ENCODE measurements at places on chromosomes 5 and 9.
A peak's percentile ranks its signal among the peaks of the same experiment; 100 is the strongest.

DNA sequence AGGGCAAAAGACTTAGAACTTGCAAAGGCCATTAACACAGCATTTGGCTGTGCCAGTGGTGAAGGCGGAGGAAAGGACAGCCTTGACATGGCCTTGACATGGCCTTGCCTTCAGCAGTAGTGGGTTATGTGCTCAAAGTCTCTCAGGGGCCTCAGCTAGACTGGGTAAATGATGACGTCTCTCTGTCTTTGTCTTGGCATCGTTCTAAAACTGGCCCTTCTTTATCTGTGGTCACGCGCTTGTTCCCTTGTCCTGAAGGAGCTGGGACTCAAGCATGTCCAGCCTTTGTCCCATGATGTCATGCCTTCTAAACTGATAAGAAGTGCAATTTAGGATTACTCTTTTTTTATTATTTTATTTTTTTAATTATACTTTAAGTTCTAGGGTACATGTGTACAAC is 88.7 kb upstream of the ATP10B start:
- no peak for DNase-seq

- DNase-seq, result no peak
Measured at GRCh38 chr9:1869843-1870242, 145.3 kb upstream of the SMARCA2 start.

- DNase-seq, result no peak
Measured at GRCh38 chr5:74233091-74233490, 407.4 kb downstream of the ENC1 start.

DNA sequence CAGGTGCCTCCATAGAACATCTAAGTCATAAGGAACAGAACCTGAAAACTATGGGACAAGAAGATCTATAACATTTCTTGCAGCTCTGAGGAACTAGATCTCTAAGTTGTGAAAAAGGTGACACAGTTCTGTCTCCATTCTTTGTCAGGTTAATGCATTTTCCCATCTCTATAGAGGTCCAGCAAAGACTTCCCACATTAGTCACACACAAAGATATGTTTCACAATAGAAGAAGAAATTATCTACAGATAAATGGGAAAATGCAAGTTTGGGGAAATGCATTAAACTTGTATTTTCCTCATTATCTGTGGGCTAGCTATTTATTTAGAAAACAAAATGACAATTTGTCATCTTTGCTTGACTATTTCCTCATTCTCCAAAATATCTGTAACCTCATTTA is 458.6 kb upstream of the PAPPA start:
- no peak for DNase-seq

GRCh38 chr9:98132806-98133631 is 14.0 kb upstream of the TRIM14 start:
- no peak for DNase-seq

DNA sequence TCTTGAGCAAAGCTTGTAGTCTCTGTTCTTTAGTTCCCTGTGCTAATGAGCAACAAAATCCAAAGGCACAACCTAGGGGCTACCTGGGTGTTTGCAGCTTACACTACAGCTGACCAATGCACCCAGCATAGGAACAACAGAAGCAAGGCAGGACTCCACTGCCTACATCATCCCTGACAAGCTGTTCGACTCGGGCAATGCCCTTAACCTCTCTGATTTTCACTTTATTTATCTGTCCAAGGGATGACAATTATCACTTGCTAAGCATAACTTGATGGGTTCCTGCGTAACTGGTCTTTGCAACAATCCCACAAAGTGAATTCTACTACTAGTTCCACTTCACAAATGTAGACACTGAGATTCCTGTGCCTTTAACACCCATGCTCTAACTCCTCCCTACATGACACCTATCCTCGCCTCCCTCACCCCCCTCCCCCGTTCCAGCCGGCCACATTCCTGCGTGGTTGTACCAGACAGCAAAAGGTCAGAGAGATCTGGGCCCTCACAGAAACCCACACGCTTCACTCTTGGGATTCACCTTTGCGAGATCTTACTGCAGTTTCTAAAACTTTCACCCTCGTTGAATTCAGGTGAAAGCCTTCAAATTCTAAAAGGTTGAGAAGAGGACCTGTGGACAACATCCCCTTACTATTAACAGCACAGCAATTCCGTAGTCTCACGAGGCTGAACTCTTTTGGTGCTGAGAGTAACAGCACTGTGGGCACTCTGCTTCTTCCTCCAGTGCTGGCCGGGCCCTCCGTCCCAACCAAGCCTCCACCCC is 995 bp downstream of the IPPK start:
- DNase-seq, result peak; percentile 36

DNA sequence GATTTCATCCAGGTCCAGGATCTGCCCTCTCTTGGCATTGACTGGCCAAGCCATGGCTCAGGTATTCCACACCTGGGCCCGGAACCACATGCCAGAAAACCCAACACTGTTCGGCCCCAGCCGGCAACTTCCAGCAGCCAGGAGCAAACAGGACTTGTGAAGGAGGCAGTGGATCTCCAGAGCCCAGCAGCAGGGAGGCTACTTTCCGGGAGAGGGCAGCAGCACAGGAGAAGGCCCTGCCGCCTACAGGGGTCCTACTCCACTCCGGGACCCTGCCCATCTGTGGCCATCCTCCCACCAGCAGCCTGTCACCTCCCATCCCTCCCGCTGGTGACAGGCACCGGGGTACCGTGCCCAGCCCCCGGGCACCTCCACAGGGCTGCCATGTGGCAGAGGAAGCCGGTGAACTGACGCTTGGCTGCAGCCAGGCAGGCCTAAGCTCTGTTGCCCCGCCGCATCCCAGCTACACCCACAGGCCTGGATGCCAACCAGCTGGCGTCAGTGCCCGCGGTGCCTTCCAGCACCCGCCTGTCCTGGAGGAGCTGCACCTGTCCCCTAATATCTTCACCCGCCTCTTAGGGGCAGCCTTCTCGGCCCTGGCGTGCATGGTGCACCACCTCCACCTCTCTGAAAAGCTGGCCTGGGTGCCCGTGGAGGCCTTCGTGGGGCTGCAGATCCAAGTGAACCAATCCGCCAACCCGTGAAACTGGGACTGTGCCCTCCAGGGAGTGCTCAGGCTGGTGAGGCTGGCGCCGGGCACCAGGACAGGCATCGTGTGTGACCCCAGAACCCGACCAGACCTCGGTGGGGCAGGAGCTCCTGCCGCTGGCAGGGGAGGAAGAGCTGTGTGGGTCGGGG is 18.9 kb upstream of the SLC30A5 start:
- DNase-seq, result no peak

GRCh38 chr5:3736926-3737325 is 141.3 kb downstream of the IRX1 start:
- DNase-seq, result no peak

DNA sequence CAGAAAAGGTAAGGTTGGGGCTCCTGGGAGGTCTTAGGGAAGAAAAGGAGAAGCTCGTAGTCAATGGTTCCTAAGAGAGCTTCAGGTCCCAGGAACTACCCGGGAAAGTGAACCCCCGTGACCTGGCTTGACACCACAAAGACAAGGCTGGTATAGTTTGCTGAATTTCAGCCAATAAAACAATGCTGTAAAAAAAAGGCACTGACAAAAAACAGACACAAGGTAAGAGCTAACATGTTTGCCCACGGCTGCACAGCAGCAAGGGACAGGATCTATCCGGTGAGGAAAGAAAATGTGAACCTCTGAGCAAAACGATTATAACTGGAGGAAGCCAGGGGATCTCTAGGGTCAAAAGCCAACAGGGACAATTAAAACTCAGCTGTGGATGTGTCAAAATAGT is 17.1 kb downstream of the SLIT3 start:
- DNase-seq, result no peak

- no peak for DNase-seq
Measured at GRCh38 chr9:72494051-72494450, 27.4 kb upstream of the TMC1 start.

- no peak for DNase-seq
Measured at GRCh38 chr9:68728731-68729130, 23.7 kb downstream of the PIP5K1B start.

GRCh38 chr5:122415030-122415800 is 103.2 kb downstream of the SNCAIP start:
- DNase-seq, result no peak

DNA sequence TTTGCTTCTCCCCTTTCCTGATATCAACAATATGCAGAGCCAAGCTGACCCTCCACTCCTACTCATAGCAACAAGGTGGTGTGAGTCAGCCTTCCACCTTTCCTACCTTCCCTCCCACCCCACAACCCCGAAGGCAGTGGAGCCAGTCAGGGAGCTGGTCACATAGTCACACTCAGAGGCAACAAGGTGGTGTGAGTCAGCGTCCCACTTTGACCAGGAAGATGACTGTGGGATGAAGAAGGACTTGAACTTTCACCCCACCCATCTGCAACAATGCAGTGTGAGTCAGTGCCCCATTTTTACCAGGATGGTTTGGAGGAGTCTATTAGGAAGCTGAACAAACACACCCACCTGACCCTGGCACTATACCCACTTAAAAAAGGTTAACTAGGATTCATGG is 30.1 kb upstream of the ZNF782 start:
- no peak for DNase-seq

- no peak for DNase-seq
Measured at GRCh38 chr9:33129886-33130881, 37.0 kb downstream of the B4GALT1 start.

DNA sequence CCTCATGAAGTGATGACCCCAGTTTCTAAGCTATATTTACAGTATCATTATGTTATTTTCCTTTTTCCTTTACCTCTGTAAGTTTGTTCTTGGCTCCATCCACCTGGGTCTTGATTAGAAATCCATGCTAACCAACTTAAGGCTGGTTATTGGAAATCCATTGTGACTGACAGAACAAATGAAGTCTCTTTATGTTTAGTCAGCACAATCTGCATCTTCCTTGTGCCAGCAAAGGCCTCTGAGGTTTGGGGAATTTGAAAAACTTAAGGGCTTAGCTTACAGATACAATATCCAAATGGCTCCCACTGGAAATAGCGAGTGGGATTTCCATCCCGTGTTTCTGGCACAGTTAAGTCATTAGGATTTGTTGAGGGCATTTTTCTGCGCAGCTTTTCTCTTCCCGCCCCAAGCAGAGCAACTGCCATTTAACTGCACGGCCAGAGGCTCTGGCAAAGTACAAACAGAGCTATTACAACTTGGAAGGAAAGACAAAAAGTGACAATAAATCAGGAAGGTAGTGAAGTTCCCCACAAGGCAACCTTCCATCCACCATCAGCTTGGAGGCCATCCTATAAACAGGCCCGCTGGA is 64.2 kb downstream of the DCP2 start:
- no peak for DNase-seq

DNA sequence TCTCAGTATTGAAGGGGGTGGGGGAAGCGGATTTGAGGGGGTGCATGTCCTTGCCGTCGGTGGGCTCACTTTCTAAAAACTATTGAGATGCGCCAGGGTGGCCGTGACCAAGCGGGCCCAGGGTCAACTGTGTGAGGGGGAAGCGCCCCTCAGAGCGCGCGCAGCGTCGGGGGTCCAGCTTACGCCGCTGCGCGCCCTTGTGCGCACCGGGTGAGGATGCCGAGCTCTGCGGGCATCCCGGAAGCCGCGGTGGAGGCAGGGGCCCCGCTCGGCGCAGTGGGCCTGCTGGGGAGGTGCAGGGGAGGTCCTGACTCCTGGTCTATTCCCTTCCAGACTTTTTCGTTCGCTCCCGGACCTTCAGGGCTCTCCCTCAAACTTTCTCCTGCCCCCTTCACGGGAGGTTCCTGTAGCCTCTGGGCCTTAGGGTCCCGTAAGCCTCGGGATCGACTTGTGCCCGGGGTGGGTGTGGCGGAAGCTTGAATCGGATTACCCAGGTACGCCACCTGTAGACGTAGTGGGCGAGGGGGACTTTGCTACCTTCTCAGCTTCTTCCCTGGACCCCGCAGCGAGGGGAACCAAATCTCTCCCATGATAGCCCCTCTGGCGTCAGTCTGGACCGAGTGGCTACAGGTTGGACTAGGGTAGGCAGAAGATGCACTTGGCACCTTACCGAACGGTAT is 2.5 kb upstream of the PRDM6 start:
- no peak for DNase-seq

- no peak for DNase-seq
Measured at GRCh38 chr9:14348123-14348372, 34.1 kb upstream of the NFIB start.

DNA sequence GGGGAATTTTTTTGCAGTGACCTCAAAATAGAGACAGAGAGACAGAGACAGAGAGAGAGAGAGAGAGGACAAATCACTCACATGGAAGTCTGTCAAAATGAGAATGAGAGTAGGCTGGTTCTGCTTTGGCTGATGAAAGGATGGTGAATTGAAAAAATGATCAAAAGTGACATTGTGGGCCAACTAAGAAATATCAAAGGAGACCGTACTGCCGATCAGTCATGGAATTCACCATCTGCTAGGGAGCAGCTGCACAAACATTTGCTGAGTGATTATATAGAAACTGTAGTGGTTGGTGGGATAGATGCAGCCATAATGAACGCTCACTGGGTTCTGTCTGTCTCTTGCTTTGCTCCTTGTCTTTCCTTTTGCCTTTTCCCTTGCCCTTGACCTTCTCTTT is 476.6 kb upstream of the SGCD start:
- no peak for DNase-seq

GRCh38 chr5:143235423-143235822 is 168.1 kb downstream of the NR3C1 start:
- DNase-seq, result no peak

GRCh38 chr9:114681594-114682332 is at the start of gene TEX48:
Gene TEX48, minus strand, starts transcription at chr9:114682192. Its CDS starts 10,469 bp downstream, at chr9:114671723.
- DNase-seq, result peak; percentile 48

- DNase-seq, result no peak
Measured at GRCh38 chr5:109411149-109411514, 1.4 kb upstream of the PJA2 start.

- no peak for DNase-seq
Measured at GRCh38 chr9:114209151-114209550, 53.8 kb downstream of the COL27A1 start.

DNA sequence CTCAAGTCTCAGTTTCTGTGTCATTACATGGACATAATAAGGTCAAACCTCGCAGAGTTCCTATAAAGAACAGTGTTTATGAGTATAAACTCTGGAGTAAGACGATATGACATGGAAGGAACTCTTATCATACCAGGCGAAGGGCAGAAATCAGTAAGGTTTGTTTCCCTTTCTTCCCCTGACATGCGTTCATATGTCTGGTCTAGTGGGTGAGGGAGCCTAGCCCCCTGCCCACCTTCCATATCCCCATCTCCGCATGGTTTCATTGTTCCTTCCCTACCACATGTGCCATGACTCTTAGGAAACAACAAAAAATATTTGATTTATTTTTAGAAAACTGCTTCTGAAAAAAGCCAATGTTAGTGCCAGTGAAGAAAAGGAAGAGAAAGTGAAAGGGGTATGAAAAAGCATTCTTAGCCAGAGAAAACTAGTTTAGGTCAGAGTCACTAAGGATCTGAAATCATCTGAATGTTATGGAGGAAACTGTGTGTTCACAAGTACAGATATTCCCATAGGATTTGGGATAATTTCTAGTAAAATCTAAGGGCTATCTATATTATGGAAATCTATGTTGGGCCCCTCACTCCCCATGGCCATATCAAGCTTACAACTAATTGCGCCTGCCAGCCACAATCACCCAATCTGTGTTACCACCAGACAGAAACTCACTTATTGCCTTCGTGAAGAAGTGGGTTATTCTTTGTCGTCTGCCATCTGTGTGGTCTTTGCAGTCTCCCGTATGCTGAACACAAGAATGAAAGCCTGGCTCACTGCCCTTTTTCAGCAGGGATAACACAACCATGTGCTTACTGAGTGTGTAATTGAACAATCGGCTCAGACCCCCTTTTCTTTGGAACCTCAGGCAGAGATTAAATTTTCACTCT is 19.9 kb upstream of the HMHB1 start:
- DNase-seq, result no peak

- no peak for DNase-seq
Measured at GRCh38 chr5:62718324-62718723, 139.7 kb downstream of the LRRC70 start.
